Left lung (tissue), 14 donors: ENCODE measurements at places on chromosomes 16 and 17. TPM values are rescaled to one million over a fixed set of nuclear protein-coding genes. Genes with fewer than 3 reads are reported as not detected.

EIF4A3 gene
- total RNA-seq = 58.5 TPM

CENPV gene
- total RNA-seq = 13.5 TPM

- no peak for DNase-seq
These were observed 5.6 kb upstream of the CYBA start for GRCh38 chr16:88656291-88656980.

DNA sequence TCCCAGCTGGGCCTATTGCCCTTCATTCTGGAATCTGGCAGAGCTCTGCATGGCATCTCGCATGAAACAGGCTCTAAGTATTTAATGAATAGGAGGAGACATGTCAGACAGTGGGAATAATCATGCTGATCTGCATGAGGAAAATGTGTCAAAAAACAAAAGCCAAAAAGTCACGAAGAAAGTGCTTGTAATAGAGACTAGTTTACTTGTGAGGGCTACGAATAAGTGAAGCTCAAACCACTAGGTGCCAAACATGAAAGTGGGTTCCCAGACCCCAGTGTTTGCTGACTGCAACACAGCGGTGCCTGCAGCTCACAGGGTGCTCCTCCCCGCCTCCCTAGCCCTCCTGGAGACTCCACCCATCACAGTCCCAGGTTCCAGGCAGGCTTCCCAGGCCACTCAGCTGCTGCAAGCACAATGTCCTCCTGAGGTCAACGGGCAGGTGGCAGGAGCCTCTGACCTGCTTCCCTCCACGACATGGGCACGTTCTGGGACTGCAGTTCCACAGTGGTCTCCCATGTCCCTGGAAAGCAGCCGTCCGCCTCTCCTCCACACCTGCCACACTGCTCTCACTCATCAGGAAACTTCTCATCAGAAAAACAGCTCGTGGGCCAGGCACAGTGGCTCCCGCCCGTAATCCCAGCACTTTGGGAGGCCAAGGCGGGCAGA is 96.5 kb downstream of the ANKRD11 start:
- DNase-seq = no peak

GRCh38 chr16:86665319-86665675 is 86.9 kb downstream of the FOXL1 start:
- DNase-seq = no peak

DNA sequence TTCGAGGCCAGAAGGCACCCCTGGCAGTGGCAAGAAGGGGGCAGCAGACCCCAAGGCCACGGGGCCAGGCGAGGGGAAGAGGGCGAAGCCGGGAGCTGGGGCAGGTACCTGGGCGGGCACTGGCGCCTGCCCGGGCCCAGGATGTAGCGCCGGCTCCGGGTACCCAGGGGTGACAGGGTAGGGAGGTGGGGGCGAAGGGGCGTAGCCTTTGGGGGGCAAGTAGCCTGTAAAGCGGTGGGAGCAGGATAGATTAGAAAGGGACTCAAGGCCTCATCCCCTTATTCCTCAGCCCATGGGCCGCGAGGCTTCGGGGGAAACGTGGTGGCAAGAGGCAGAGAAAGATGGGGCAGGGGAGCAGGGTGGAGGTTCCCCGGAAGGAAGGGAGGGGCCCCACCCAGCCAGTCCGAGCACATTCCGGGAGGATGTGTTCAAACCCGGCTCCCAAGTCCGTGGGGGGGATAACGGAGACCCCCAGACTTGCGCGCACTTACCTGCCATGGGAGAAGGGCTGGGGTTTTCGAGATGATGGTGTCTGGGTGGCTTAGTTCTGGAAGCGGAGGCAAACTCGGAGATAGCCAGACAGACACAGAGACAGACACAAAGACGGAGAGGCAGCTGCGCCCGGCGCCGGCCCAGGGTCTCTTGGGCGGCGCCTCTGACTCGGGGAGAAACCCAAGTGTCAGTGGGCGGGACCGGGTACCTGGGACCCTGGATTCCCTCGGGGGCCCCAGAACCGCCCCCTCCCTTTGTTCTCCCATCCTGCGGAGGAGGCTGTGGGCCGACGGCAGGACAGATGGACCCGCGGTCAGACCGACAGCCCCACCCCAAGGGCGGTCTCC is 493 bp downstream of the PLSCR3 start:
- no peak for DNase-seq

DNA sequence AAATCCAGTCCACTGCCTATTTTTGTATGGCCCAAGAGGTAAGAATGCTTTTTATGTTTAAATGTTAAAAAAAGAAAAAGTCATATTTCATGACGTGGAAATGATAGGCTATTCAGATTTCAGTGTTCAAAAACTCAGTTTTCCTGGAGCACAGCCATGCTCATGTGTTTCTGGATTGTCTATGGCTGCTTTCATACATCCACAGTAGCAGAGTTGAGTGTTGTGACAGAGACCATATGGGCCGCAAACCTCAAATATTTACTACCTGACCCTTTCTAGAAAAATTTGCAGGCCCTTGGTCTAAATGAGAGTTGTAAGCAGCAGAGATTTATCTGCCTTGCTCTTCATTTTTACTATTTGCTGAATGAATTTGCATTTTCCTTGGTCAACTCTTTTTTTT is 264.1 kb downstream of the CBLN1 start:
- peak; percentile 65 for DNase-seq

DNA sequence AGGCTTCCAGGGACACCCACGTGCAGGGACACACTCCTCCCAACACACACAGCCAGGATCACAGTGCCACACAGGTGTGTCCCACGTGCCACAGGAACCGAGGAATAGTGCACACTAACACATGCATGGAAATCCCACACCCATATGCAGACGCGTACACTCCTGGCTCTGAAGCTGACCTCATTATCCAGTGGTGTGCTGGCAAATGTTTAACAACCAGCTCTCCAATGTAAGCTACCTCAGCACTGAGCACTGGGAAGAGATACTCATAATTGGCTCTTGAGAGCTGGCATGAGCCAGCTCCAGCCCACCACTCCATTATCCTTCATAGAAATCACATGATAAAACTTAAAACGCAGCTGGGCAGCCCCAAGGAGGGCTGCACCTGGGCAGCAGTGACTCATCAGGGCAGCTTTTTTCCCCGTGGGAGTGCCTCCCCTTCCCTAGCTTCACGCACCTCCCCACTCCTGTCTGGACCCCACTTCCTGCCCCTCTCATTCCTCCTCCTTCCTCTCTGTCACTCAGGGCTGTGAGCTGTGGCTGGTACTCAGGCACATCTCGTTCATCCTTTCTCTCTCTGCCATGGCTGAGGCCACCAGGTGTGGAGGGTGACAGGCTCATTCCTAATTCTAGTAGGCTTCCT is 14.9 kb upstream of the TBX21 start:
- DNase-seq = no peak

- DNase-seq = no peak
These were observed 10.8 kb downstream of the SBK1 start for GRCh38 chr16:28303132-28303531.

- DNase-seq = no peak
These were observed 35.6 kb upstream of the MNT start for GRCh38 chr17:2436316-2436905.
